ENCODE measurements at places on chromosomes 2 and 18. TPM values are rescaled to one million over a fixed set of nuclear protein-coding genes. Genes with fewer than 3 reads are reported as not detected.

- no peak for DNase-seq
Measured at GRCh38 chr18:6796511-6796910, 67.0 kb downstream of the ARHGAP28 start.

GRCh38 chr2:85705680-85706039 is 11.5 kb downstream of the GNLY start:
- DNase-seq = peak; percentile 65

DNA sequence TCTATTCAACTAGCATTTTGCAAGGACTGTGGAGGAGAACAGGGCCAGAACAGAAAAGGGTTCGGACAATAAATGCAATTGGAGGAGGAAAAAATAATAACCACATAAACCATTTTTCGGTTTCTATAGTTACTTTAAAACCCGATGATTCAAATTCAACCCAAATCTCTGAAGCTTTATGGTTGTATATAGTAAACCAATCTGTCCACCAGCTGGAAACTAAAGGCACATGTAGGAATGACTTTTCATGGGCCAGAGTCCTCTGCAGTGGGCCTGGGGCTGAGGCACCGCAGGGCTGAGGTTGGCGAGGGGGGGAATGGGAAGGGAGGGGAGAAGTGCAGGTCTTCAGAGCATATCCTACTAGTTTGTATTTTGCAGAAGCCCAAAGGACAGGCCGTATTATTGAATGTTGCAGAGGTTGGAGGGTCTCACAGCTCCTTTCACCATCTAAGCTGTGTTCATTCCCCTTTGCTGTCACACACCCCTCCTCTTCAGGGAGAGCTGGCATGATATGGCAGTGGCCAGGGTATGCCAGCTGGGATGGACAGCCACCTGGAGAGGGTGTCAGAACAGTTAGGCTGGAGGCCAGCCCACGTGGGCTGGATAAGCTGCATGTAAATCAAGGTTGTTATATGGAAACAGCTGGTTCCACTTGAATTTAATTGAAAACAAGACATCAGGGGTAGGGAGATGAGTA is 267.1 kb downstream of the PRKCE start:
- DNase-seq = no peak

DNA sequence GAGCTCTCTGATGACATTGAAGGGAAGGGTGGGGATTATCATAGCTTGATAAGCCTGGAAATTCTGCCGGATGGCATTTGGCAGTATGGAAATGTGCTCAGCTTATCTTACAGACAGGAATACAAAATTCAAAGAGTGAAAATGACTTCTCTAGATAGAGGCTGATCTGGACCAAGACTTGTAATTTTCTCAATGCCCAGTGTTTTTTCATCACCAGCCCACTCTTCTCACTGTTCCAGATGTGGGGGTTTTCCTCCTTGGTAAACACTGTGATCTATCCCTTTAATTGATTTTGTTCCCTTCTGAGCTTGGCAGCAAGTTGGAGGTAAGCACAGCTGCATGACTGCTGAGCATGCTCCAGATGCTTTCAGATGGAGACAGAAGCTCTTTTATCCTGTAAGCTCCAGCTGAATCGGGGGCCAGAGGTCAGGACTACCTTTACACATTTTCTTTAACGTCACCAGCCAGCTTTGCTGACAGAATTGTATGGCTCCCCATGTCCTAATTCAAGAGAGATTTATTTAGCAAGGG is 287.4 kb upstream of the TCF4 start:
- no peak for DNase-seq

- DNase-seq = no peak
Measured at GRCh38 chr2:207046724-207047123, 107.4 kb downstream of the CPO start.

- DNase-seq = peak; percentile 42
Measured at GRCh38 chr18:13139885-13140450, 78.6 kb upstream of the LDLRAD4 start.

DNA sequence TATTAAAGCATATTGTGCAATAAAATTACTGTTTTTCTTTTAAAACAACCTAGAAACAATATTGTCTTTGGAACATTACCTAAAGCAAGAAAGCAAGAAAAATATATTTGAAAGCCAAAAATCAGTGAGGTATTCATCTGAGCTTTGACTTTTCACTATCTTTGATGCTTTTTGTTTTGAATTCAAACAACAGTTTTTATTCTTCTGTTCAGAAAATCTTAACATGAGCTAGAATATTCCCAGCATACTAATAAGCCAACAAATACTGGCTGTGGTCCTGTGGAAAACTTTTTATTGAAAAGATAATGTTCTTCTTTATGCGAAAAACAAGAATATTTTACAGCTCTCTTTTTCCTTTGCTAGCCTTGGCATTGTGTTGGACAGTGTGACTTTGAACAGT is 19.8 kb downstream of the FAM171B start:
- DNase-seq = no peak

DNA sequence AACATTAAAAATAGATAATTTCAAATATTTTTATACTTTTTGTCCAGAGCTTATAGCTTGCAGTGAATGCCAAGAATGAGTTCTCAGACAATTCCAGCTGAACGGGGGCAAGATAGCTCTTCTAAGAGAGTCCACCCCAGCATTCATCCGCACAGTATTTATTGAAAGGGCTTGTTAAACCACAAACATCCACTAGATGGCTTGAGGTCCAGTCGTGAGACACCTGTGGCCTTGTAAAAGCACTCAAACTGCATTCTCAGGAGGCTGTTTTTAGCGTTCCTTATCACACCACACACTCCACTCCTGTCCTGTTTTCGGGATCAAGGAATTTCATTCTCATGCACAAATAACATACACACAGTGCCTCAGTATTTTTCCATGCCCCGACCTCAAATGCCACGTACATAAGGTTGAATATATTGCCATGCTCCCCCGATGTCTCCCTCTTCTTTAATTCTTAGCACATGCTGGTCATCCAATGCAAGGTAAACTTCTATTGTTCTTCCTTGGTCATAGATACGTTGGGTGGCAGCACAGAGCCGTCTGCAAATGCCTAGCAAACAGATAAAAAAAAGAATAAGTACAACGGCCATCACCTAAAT is 47.4 kb downstream of the DNAJC10 start:
- no peak for DNase-seq

GRCh38 chr18:54440292-54440691 is 82.6 kb downstream of the C18orf54 start:
- DNase-seq = no peak

- no peak for DNase-seq
Measured at GRCh38 chr2:96083064-96083939, 33.1 kb downstream of the ADRA2B start.

DNA sequence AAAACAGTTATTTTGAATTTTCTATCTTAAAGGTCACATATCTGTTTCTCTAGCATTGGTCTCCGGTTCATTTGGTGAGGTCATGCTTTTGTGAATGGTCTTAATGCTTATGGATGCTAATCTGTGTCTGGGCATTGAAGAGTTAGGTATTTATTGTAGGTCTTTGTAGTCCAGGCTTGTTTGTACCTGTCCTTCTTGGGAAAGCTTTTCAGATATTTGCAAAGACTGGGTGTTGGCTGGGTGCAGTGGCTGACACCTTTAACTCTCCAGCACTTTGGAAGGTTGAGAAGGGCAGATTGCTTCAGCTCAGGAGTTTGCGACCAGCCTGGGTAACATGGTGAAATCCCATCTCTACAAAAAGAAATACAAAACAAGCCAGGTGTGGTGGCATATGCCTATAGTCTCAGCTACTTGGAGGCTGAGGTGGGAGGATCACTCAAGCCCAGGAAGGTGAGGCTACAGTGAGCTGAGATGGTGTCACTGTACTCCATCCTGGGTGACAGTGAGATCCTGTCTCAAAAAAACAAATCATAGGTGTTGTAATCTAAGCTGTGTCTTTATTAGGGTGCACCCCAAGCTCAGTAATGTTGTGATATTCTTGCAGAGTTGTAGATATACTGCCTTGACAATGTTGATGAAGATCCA is 82.3 kb downstream of the FAM117B start:
- no peak for DNase-seq

- no peak for DNase-seq
Measured at GRCh38 chr2:140567734-140568133, 1563.1 kb downstream of the LRP1B start.

- no peak for DNase-seq
Measured at GRCh38 chr18:62289047-62289446, 36.1 kb upstream of the TNFRSF11A start.

- DNase-seq = no peak
Measured at GRCh38 chr2:135840601-135841000, 3.6 kb upstream of the LCT start.

- no peak for DNase-seq
Measured at GRCh38 chr2:204705243-204705932, 160.1 kb downstream of the PARD3B start.

DNA sequence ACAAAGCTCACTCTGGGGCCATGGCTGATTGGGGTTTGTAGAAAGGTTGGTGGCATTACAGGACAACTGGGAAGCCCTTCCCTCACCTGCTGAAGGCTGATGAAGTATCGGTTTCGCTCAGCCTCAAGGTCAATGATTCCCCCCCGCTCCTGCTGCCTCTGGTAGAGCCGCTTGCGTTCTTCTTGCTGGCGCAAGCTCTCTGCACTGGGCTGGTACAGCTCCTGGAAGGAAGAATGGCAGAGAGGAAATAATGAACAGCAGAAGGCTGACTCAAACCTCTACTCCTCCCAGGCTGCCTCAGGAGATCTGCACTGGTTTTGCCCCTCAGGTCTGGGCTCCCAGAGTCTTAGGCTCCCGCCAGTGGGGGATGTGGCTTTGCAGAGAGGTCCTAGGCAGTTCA is 5.2 kb downstream of the BCS1L start:
- DNase-seq = no peak

DNA sequence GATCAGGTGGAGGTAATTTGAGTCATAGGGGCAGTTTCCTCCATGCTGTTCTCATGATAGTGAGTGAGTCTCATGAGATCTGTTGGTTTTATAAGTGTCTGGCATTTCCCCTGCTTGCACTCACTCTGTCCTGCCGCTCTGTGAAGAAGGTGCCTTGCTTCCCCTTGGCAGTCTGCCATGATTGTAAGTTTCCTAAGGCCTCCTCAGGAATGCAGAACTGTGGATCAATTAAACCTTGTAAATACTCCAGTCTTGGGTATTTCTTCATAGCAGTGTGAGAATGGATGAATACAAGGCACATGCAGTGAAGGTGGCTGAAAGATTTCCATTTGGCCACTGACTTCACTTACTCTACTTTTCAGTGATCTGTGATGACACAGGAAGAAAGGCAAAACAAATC is 133.7 kb downstream of the SH3BP4 start:
- DNase-seq = no peak

SCN7A gene
- total RNA-seq = 0.23 TPM

FAM237A gene
- not detected for total RNA-seq

SLC38A11 gene
- total RNA-seq = 1.6 TPM

SERPINB11 gene
- total RNA-seq = not detected

SIX2 gene
- total RNA-seq = 1.9 TPM

NUP35 gene
- 36.1 TPM for total RNA-seq

CNDP1 gene
- not detected for total RNA-seq

POTEF gene
- 21.8 TPM for total RNA-seq

NT5C1B gene
- total RNA-seq = not detected

MAL gene
- not detected for total RNA-seq

CYP1B1 gene
- 1.8 TPM for total RNA-seq

IL36A gene
- not detected for total RNA-seq
